ENCODE measurements at places on chromosomes 12 and 14.

- no peak for DNase-seq
Observed at GRCh38 chr12:78651755-78652154, 212.8 kb upstream of the SYT1 start.

DNA sequence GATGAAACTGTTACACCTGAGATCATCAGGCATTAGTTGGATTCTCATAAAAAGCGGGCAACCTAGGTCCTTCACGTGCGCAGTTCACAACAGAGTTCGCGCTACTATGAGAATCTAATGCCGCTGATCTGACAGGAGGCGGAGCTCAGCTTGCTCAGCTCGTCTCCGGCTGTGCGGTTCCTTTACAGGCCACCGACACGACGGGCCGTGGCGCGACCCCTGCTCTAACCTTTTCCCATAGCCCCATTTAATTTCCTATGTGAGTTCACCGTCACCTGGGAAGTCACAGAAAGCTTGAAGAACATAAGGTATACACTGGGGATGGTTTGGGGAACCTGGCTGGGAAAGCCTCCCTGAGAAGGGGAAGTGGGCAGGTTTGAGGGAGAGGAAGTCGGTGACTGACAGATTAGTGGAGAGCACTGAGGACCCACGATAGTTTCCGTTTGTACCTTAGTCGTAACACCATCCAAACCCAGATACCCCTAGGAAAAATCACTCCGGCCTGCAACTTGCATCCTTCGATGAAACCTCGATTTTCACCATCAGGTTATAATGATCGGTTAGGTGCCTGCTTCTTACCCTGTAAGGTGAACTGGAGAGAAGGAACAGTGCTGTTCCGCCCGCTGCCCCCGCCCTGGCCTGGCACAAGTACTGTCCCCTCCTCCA lies 2.8 kb upstream of the AAAS start:
- DNase-seq, result no peak

DNA sequence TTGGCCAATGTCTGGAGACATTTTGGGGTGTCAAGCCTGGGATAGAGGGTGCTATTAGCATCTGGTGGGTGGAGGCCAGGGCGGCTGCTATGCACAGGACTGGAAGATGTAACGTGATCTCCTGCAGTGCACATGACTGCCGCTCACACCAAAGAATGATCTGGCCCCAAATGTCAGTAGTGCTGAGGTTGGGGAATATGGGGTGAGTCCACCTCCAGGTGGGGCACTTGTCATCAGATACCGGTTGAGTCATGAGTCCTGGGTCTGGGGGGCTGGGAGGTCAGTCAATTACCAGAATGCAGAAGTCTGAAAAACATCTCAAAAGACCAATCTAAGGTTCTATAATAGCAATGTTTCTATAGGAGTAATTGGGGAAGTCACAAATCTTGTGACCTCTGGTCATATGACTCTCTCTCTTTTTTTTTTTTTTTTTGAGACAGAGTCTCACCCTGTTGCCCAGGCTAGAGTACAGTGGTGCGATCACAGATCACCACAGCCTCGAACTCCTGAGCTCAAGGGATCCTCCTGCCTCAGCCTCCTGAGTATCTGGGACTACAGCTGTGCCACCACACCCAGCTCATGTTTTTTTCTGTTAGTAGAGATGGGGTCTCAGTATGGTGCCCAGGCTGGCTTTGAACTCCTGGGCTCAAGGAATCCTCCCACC lies 6.0 kb upstream of the SDSL start:
- no peak for DNase-seq

GRCh38 chr14:57066887-57067513 lies 201.7 kb downstream of the EXOC5 start:
- DNase-seq, result no peak

DNA sequence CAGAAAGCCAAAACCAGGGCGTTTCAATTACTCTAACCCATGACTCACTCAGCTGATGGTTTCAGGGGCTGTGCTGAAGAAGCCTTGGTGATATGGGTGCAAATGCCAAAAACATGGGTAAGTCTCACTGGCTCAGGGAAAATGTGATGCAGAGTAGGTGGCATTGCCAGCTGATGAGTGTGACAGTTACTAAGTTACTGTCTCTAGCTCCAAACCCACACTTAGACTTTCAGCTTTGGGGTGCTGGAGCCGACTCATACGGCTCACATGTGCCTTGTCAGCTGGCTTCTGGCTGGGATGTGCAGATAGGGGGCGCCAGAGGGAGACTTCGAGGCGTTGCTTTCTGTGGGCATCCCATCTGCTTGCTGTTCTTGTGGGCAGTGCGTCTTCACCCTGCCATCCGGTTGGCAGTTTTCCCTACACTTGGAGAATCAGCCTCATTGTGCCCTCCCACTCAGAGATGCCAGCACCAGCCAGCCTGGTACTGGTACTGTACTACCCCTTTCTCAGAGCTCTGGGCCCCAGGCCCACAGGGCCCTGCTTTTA lies 11.1 kb upstream of the KRT7 start:
- no peak for DNase-seq

- no peak for DNase-seq
Observed at GRCh38 chr12:59282999-59283398, 312.8 kb upstream of the SLC16A7 start.

DNA sequence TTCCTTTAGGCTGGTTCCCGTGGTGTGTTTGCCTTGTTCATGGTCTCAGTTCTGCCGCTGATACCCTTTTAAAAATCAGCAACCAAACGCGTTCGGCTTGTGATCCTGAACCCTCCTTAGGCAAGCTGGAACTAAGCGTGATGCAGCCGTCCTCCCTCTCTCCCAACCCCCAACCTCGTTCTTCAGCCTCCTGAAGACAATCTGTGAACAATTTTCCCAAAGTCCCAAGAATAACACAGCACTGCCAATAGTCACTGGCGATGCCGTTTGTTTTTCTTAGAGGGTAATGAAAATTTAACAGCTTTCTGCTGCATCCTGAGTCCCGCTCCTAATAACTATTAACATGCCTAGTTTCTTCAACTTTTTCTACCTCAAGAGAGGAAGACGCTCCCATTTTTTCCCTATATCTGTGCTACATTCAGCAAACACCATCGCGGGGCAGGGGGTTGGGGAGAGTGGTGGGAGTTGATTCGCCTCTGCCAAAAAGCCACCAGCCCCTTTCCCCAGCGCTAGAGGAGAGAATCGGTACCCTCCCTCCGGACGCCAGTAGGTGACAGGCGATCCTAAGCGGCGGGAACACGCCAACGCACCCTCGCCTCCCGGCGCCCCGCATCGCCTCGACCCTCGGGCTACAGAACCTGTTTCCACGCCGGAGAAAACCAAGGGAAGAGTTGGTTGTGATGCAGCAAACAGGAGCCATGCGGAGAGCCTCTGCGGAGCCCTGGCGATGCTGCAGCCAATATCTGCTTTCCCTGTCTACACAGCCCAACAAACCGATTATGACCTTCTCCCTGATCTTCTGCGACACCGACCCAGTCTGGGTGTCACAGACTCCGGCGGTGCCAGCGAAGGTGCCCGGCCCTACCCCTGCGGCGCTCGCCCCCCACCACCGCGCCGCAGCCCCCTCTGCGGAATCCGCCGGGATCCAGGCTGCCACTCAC lies 752 bp downstream of the PRICKLE1 start:
- DNase-seq, result no peak

GRCh38 chr14:54929556-54929955 lies 26.9 kb upstream of the GCH1 start:
- DNase-seq, result no peak

DNA sequence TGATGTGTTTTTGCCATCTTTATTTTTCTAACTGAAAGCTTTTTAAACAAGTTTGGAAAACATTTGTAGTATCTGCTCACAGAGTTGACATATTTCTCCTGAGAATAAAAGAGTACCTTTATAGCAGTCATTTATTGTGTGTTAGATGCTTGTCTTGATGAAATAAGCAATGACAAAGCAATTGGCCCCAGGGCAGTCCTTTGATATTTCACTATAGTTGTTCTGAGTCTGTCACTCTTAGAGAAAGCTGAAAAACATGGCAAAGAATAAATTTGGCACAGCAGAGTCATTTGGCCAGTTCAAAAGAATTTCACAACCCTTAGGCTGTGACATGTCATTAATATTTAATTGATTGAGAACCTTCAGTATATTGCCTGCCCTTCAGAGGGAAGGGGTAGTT lies 166.2 kb downstream of the PTPRO start:
- no peak for DNase-seq

- DNase-seq, result no peak
Observed at GRCh38 chr12:4084573-4084972, 189.0 kb upstream of the CCND2 start.

DNA sequence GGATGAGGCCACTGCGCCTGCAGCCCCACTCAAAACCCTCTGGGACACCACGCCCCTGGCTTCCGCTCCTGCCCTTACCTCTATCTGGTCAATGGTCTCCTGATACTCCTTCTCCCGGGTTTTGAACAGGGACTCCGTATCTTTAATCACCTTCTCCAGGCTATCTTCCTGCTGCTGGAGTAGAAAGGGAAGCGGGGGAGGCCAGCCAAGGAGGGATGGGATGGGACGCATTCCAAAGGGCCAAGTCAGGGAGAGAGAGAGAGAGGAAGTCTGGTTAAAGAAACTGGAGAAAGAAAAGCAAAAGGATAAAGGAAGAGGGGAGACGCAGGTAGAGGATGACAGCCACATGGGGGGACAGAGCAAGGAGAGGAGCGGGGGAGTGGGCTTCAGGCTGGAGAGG lies 7.9 kb downstream of the IFFO1 start:
- no peak for DNase-seq

DNA sequence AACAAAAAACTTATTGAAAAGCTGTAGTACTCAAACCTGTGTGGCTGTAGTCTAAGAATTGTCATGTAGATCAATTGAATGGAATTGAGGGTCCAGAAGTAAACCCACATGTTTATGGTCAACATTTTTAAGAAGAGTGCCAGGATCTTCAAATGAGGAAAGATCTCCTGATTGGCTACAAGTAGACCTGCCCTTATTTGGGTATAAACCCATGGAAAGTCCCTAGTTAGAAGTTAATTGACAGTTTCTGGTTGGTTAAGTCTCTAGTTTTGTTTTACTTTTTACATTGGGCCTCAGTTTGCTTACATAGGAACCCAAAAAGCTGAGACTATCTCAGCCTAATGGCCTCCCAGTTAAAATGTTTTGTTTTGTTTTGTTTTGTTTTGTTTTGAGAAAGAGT lies 91.9 kb upstream of the RESF1 start:
- DNase-seq, result no peak

GRCh38 chr12:12467264-12467663 lies 95.4 kb downstream of the DUSP16 start:
- DNase-seq, result no peak

DNA sequence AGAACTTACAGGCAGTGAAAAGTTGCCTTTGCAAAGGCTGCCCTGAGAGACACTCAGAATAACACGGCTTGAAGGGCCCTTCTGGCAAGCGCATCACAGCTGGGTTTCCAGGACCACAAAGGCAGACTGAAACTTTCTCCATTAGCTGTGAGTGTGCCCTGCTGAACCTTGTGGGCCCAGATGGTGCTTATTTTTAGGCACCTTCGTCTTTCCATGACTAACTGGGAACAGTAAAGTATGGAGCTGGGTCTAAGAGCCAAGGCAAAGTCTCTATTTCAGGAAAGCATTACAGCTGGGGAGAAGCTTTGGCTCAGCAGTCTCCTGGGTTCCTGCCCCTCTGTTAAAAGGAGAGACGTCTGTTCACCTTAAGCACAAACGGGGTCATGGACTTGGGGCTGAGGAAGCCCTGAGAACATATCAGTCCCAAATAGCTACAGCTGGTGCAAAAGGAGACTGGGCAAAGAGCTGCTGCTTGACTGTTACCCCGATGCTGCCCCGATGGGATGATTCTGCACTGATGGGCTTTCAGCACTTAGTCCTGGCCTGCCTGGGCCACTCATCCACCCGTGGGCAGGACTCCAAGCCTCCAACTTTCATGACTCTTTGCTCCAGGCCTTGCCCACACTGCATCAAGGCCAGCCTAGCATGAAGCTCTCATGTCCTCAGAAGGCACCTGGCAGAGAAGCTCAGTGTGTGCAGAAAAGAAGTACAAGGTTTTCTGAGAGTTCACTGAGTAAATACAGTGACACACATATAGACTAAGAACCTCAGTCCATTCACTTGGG lies 248.3 kb downstream of the PHLDA1 start:
- DNase-seq, result no peak

- DNase-seq, result no peak
Observed at GRCh38 chr12:124542021-124542949, 25.1 kb downstream of the NCOR2 start.

- DNase-seq, result no peak
Observed at GRCh38 chr14:82872494-82872893, 1338.8 kb upstream of the SEL1L start.

DNA sequence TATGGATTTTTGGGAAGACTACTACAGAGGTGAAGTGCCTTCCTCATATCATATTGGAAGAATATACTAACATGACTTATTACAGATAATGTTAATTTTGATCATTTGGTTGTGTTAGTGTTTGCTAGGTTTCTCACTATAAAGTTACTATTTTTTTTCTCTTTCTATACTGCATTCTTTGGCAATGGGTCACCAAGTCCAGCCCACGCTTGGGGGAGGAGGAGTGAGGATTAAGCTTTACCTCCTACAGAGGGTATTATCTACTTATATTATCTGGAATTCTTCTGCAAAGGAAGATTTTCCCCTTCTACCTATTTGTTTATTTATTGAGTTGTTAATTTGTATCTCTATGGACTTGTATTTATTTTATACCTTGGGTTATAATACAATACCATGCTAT lies 31.5 kb downstream of the SCN8A start:
- no peak for DNase-seq

DNA sequence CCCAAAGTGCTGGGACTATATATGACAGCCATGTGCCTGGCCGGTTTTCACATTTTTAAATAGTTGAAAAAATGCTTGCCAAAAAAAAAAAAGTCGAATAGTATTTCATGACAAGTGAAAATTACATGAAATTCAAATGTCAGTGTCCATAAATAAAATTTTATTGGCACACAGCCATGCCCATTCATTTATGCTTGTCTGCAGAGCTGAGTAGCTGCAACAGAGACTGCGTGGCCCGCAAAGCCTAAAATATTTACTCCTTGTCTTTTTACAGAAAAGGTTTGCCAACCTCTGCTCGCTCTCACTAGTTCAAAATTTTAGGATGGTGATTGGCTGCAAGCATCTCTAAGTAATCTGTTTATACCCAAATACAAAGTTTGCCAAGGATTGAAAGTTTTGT lies 49.2 kb downstream of the TESC start:
- no peak for DNase-seq

- no peak for DNase-seq
Observed at GRCh38 chr14:43877351-43877960, 629.6 kb downstream of the FSCB start.

DNA sequence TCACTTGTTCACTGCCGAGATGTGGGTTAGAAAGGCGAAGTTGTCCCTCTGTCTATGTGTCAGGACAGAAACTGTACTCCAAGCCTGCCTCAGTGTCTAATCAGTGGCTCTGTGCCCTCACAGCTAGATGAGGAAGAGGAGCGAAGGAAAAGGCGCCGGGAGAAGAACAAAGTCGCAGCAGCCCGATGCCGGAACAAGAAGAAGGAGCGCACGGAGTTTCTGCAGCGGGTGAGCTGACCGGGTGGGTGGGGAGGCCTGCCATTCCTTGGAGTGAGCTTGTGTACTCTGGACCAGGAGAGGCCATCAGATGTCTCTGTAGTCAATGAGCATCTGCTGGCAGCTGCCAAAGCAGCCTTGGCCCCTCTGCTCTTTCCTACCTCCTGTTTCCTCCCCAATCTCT lies 33.5 kb downstream of the JDP2 start:
- DNase-seq, result no peak
